ENCODE measurements at places on chromosomes 4 and X.

GRCh38 chrX:38514016-38514854, 47.1 kb upstream of the TSPAN7 start:
- no peak for DNase-seq

- no peak for DNase-seq
Observed at GRCh38 chr4:31126881-31127398, 406.8 kb downstream of the PCDH7 start.

- no peak for DNase-seq
Observed at GRCh38 chr4:87092389-87093141, 127.9 kb downstream of the KLHL8 start.

DNA sequence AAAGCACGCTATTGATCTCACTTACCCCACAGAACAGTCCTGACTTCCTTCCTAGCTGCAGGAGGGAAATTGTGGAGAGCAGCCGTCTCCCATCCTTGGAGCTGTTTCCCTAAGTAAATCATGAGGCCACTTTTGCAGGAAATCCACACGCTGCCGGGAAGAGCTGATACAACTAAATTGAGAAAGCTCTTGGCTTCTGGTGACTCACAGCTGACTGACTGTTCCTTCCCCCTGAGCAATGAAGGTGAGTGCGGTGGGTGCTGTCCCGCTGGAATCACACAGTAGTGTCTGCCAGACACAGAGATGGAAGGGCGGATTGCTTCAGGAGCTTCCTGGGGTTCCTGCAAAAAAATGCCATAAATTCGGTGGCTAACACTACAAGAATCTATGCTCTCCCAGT, 268.9 kb downstream of the ASMT start:
- DNase-seq = no peak

DNA sequence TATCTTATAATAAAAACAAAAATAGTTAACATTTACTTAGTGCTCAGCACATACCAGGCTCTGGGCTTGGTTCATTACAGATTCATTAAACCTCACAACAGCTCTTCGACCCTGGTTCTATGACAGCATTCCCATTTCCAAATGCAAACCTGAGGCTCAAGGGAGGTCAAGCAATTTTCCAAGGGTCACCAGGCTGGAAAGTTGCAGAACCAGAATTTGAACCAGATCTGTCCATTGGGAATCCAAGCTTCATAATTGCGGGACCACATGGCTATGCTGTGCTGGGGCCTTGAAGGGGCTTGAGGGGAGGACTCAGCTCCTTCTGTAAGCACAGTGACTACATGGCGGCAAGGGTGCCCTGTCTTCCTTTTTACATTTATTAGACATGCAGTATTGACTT, 197.3 kb upstream of the LNX1 start:
- DNase-seq = no peak

DNA sequence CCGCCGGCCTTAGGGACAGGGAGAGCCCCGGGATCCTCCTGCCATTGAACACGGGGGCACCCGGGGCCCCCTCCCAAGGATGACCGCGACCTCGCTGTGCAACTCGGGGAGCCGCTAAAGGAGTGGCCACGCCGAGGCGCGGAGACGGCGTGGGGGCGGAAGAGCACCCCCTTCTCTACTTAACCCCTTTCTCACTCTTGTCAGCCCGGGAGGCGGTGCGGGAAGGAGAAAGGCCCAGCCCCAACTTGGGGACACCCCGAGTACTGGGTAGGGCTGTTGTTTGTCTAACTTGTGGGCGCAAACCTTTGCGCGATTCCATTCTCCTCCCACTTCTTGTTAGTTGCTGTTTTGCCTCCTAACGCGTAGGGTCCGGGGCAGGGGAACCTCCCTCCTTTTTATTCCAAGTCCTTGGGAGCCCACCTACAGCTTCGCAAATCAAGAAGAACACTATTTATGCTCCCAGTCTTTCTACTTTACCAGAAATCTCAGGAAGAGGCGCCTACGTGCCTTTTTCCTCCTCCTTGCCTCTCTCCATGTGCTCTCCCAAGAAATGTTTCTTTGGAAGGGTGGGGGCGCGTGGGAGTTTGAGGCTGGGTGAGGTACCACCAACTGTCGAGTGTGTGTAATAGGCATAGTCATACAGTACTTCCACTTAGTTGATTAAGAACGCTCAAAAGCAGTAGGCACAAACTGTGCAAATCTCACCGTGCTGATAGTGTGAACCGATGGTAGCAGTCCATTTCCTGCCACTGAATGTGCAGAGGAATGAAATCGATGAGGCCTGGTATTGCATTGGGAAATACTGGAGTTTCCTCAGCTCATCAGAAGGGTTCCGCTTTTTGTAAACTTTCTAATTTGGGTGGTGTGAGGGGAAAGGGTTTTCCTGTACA, 813 bp downstream of the DIAPH2 start:
- DNase-seq = peak; percentile 13

- no peak for DNase-seq
Observed at GRCh38 chr4:146334862-146335449, 120.6 kb downstream of the REELD1 start.

DNA sequence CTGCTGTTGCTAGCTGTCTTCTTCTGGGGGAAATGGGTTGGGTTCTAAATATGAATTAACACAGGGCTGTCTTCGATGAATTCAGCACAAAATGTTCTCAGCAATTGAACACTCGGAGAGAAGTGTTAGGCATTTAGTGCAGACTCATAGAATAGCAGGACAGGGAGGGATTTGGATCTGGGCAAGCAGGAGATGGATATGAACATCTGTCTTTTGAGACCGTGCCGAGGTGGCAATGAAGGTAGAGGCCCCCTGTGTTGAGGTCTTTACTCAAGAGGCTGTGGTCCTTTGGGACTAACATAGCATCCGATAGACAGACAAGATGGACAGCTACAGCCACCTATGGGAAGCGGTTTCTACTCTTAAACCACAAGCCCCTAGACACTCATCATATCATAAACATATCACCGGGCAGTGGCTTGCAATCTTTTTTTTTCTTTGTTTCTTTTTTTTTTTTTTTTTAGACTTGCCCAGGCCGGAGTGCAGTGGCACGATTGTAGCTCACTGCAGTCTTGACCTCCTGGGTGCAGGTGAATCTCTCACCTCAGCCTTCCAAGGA, 6.7 kb downstream of the CD99 start:
- no peak for DNase-seq

GRCh38 chr4:80161413-80162058, 35.8 kb upstream of the PRDM8 start:
- DNase-seq = no peak

DNA sequence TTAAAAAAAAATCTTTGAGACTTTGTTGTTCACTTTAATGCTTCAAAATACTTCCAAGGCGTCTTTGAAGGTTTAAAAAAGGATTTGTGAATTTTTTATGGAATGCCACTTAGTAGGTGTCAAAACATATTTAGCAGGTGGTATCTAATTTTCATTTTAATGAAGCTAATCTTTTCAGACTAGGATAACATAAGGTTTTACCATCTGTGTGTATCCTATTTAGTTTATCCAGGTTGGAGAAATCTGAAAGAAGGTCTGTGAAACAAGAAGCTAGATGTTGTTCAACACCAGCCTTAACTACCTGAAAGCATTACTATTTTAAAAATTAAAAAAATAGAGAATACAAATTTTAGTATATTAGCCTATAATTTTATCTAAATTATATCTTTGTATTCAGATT, 193.4 kb downstream of the GRID2 start:
- DNase-seq = no peak

- no peak for DNase-seq
Observed at GRCh38 chr4:146943691-146944375, 1.8 kb downstream of the TTC29 start.

- no peak for DNase-seq
Observed at GRCh38 chr4:1027915-1028238, 16.5 kb downstream of the FGFRL1 start.

GRCh38 chrX:101397779-101398178, 7.0 kb downstream of the RPL36A start:
- DNase-seq = no peak

DNA sequence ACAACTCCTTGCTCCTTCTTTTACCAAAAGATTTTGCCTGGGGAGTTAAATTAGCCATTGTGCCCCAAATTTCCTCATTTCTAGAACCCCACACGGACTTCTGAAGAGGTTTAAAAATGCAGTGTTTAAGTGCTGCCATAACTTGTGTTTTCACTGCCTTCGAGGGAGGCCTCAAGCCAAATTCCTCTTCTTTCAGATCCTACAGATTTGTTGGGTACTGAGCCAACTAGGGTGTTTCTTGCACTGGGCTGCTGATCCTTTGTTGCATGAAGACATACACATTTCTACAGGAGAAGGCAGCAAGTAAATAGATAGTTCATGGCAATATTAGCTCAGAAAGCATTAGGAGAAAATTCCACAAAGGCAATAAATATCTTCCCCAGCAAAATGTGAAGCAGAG, 43.8 kb downstream of the GLRA2 start:
- DNase-seq = no peak

- DNase-seq = no peak
Observed at GRCh38 chrX:101442085-101442484, 34.1 kb downstream of the HNRNPH2 start.

GRCh38 chrX:130645955-130646583, 244.3 kb downstream of the RBMX2 start:
- DNase-seq = no peak

- DNase-seq = no peak
Observed at GRCh38 chr4:40888933-40889332, 139.2 kb downstream of the NSUN7 start.

GRCh38 chr4:42761804-42762203, 104.9 kb upstream of the ATP8A1 start:
- DNase-seq = no peak

DNA sequence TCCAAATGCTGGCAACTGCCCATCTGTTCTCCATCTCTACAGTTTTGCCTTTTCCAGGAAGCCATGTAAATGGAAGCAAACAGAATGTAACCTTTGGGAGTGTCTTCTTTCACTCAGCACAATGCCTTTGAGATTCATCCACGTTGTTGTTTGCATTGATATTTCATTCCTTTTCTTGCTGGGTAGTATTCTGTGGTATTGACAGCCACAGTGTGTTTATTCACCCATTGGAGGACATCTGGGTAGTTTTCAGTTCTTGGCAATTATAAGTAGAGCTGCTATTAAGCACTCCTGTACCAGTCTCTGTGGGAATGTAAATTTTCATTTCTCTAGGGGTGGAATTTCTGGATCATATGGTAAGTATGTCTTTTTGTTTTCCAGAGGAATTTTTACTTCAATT, 194.3 kb upstream of the RPS6KA3 start:
- no peak for DNase-seq

DNA sequence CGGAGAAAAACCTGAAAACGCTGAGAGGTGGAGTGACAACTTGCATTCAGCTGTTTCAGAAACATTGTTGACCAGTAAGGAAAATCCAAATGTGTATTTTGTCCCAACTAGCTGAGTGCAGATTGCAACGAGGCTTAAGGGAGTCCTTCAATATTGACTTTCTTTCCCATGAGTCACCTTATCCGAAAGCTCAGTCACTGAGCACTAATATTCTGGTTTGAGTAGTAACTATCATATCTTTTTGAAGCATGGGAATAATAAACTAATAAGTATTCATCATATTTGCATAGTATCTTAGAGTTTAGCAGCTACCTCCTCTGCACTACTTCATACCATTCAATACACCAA, 604.3 kb downstream of the PACRGL start:
- no peak for DNase-seq

GRCh38 chr4:187178587-187178986, 454.9 kb upstream of the FAT1 start:
- DNase-seq = no peak

- no peak for DNase-seq
Observed at GRCh38 chr4:151329217-151330007, 4.0 kb upstream of the SH3D19 start.

DNA sequence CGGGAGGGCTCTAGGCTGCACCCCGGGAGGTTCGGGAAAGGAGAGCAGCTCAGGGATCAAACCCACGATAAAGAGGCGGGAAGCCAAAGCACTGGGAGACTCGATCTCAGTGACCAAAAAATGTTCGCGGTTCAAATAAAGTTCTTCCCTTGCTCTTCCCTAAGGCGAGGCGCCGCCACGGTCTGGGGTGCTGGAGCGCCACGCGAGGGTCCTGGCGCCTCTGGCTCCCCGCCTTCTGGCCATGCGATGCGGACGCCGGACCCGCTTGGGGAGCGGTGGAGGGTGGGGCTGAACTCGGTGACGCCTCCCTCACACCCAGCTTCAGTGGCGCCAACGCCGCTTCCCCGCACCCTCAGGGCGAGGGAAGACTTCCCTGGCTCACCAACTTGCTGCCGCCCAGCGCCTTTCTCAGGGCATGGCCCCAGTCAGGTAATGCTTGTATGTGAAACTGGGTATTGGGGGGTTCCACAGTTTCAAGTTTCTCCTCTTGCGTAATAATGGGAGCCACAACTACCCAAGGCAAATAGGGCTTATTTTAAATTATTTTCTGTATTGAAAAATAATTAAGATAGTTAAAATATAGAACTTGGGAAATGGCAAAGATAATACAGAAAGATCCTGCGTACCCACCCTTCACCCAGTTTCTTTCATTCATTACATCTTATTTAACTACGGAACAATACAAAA, at the start of gene QRFPR:
Gene QRFPR, minus strand, starts transcription at position 243 of the 687 bp plus-strand sequence. CDS start 371 bp downstream, outside the sequence.
- no peak for DNase-seq

DNA sequence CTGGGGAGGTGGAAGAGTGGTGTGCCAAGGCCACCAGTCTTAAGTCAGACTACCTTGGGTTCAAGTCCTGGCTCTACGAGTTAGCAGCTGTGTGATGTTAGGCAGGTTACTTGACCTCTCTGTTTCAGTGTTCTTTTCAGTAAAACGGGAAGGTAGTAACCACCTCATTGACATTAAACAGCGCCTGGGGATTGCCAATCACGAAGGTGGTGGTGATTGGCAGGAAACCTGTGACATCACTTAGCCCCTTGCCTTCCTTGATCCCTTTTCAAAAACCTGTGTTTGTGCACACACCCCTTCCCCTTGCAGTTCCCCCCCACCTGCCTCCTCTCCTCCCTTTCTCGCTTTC, 7.6 kb downstream of the KLF3 start:
- DNase-seq = no peak

GRCh38 chrX:50643525-50644137, 170.4 kb downstream of the SHROOM4 start:
- no peak for DNase-seq

DNA sequence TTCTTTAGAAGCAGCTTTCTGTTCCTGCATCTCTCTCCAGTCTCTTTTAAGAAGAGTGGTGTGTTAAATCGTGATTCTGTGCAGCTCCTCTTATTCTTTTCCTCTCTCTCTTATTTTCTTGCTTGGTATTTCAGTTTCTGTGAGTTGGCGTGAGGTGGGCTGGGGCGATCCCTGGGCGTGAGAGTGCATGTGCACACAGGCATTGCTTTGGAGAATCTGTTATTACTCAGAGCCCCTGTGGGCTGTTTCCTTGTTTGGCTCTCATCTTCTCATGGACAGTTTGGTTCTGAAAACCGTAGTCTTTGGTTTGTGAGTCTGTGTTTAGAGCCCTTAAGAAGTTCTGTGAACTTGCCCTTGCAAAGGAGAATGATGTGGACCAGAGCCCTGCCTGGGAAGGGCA, 97.2 kb upstream of the CLNK start:
- no peak for DNase-seq

DNA sequence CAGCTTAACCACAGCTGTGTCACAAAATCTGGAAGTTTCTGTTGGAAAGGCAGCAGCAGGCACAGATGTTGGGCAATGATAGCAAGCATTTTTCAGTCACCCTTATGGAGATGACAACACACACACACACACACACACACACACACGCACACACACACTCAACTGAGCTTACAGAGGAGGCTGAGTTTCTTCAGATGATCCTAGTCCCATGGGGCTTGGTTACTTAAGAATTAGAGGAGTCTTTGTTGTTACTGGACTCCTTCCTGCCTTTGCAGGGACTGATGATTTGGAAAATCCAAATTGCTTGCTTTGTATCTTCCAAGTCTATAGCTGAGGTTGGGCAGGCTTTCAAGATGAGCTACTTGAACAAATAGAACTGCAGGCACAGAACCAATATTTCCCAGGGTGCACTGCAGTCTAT, 740.1 kb upstream of the PITX2 start:
- no peak for DNase-seq

GRCh38 chr4:38396845-38397547, 267.0 kb upstream of the KLF3 start:
- DNase-seq = no peak
